ENCODE measurements at places on chromosomes 6 and 20. TPM values are rescaled to one million over a fixed set of nuclear protein-coding genes. Genes with fewer than 3 reads are reported as not detected.

Gene WFDC5
- not detected for total RNA-seq

DNA sequence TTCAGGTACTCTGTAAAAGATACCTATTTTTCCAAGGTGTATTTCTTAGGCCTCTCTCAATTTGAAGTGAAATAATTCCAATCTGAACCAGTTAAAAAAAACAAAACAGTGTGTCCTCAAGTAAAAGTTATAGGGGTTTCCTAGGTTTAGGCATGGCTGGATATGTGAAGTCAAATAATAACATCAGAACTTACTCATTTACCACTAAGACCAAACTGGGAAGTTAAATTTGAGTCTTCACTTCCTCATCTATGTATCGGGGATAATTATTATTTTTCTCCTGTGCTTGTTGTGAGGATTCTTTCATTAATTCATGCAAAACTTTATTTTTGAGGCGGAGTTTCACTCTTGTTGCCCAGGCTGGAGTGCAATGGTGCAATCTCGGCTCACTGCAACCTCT lies 86.2 kb upstream of the PTPRK start:
- no peak for DNase-seq

DNA sequence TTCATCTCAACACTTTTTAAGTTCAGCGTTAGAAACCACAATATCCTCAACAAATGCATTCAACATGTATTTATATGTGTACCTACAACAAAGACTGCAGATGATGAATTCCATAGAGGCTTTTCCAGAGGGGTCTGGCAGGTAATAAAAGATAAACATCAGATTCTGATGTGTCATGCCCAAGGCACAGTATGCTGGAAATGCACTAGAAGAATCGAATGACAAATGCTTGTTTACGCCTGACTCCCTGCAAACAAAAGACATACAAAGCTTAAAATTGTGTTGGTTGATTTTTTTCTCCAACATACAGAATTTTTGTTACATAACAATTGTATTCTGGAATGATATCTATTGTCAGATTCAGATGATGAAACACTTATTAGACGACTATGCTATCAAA lies at the start of gene LGSN:
LGSN (minus strand) TSS at position 45 of the 400 bp plus-strand sequence; CDS start at position 5, 40 bp downstream.
- no peak for DNase-seq

- DNase-seq, result no peak
Measured at GRCh38 chr6:24898676-24899075, 37.1 kb downstream of the RIPOR2 start.

Gene NUS1
- total RNA-seq, result 28.3 TPM

DNA sequence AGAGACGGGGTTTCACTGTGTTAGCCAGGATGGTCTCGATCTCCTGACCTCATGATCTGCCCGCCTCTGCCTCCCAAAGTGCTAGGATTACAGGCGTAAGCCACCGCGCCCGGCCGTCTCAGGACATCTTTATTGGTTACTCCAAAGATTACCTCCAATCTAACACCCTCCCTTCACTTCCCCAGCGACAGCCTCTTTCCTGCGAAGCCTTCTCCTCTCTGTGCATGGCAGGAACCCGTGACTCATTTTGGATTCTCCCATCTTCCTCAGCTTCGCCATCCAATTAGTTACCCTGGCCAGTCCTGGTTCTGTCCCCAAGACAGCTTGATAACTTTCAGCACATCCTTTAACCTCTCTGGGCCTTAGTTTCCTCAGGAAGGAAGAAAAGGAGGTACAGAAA lies 51.3 kb upstream of the TOX2 start:
- no peak for DNase-seq

Gene KIF13A
- 0.33 TPM for total RNA-seq

Gene ADAM33
- total RNA-seq, result not detected

DNA sequence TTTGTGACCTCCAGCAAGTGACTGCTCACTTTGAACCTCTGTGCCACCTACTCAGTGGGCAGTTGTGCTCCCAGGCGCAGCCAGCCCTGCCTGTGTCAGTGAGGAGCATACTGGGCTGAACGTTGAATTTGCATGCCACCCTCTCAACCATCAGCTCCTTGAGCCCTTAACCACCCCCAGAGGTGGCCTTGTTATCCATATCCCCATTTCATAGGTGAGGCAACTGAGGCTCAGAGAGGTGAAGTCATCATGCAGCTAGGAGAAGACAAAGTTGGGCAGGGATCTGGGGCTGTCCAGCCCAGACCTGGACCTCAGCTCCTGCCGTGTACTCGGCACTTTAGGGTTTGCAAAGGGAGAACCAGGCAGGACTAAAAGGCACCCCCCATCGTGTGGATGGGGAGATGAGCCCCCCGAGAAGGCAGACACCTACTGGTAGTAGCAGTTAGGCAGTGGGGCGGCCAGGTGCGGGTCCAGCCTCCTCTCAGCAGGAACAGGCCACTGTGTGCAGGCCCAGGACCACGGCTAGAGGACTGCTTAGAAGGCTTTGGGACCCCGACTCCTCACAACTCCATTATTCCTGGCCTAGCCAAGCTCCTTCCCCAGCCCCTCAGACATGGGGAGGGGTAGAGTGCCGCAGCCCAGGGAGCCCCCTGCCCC lies 100.8 kb upstream of the MYL9 start:
- DNase-seq, result no peak

Gene MYT1
- not detected for total RNA-seq
